ENCODE measurements at places on chromosomes 3 and 15.

DNA sequence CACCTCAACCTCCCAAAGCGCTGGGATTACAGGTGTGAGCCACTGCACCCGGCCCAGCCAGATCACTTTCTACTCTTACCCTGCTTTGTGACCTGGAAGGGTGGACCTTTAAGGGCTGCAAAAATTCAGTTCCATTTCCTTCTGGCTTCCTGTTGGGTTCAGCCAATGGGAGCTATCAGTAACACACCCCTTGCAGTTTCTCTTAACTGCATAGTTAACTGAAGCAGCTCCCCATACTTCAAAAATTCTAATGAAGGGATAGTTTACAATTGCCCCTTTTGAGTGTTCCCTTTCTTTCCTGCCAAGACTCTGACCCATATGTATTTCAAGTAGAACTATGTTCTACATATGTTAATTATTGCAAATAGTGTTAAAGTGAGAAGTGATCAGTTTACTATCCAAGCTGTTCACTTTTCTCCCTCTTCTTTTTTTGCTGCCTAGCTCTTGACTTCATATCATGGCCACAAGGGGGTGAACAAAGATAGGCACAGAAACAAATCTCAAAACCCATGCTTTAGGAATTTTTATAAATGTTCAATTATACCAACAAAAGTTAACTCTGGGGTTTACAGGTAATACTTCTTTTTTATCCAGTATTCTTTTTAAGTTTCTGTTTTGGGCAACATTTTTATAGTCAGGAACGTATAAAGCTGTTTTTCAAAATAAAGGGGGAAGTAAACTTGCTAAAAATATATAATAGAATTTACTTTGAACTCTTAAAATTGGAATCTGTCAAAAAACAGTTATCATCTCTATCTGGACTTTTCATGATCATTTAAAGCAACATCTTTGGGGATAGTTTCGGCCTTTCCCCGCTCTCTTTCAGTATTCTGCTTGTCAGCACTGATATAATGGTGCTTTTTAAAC lies 8.1 kb downstream of the PGBD4 start:
- DNase-seq, result no peak

GRCh38 chr15:58332676-58333400 lies 99.0 kb upstream of the LIPC start:
- no peak for DNase-seq

GRCh38 chr3:144350125-144350524 lies 378.5 kb downstream of the DIPK2A start:
- DNase-seq, result no peak

DNA sequence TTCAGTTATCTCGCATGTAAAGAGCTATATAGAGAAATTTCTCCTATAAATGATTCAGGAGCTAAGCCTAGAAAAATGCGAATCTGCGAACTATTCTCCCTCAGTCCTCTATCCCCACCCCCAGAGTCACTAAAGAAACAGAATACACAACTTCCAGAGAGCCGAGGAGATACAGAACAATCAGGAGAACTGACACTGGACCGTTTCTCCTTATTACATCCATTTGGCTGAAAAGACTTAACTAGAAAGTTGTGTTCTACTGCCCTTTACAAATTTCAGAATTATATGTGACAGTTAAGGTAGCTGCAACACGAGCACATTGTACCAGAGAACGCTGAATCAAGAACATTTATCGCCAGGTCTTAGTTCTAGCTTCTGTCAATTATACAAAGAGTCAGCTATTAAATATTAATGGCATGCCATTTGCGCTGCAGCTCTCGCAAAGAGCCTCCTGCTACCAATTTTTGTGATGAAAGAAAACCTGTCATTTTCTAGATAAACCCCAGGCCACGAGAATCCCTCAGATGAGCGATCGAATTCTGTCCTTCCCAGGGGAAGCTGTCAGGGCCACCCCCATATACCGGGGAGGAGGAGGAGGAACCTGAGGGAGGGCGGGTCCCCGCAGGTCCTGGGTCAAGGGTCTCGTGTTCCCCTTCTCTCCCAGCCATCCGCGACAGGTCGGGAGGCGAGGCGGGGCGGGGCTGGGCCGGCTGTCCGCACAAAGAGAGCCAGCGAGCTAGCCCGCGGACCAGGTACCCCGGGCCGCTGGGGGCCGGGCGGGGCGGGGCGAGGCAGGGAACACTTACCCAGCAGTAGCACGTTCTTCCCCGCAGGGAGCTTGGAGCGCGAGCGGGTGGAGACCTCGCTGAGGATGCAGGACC lies 878 bp downstream of the DYNC1LI1 start:
- DNase-seq, result peak; percentile 16

GRCh38 chr3:39126532-39127071 lies 19.1 kb downstream of the TTC21A start:
- no peak for DNase-seq

- no peak for DNase-seq
Measured at GRCh38 chr3:115577000-115577399, 46.3 kb upstream of the GAP43 start.

DNA sequence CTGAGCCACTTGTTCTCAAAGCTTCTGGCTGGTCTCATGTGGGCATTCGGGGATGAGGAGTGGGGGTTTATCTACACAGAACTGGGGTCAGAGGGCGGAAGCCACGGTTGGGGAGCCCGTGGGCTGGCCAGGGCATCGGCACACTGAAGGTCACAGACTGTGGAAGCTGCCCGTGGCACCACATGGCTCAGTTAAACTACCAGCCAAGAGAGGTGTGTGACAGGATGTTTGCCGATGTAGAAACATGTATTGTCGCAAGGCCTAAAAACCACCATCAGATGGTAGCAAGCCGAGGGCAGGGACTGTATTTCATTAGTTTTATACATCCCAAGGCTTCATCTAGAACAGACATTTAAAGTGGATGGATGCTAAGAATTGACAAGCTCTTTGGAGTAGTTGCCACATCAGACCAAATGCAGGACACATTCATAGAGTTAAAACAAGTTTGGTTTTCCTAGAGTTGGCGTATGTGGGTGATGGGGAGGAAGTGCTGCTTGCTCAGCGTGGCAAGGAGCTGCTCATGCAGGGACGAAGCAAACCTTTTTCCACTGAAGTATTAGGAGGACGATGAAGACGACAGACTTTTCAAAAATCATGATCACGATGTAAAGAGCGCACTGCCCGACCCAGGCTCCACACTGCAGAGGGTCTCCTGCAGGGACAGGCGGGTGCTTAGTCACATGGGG lies 9.6 kb upstream of the MUSTN1 start:
- DNase-seq, result no peak

DNA sequence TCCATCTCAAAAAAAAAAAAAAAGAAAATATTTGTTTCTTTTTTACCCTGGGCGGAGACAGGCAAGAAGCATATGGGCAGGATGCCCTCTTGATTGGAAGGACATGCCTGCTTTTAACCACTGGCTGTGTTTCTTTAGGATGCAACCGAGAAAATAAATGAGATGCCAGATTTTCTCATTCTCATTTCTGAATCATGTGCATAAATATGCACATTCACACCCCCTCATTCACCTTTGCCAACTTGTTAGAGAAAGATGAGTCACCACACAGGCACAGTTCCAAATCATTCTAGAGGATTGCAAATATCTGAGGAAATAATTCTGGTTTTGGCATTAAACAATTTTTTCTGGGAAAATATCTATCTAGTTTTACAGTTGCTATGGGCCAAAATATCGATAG lies 3.3 kb downstream of the LIPH start:
- DNase-seq, result no peak

DNA sequence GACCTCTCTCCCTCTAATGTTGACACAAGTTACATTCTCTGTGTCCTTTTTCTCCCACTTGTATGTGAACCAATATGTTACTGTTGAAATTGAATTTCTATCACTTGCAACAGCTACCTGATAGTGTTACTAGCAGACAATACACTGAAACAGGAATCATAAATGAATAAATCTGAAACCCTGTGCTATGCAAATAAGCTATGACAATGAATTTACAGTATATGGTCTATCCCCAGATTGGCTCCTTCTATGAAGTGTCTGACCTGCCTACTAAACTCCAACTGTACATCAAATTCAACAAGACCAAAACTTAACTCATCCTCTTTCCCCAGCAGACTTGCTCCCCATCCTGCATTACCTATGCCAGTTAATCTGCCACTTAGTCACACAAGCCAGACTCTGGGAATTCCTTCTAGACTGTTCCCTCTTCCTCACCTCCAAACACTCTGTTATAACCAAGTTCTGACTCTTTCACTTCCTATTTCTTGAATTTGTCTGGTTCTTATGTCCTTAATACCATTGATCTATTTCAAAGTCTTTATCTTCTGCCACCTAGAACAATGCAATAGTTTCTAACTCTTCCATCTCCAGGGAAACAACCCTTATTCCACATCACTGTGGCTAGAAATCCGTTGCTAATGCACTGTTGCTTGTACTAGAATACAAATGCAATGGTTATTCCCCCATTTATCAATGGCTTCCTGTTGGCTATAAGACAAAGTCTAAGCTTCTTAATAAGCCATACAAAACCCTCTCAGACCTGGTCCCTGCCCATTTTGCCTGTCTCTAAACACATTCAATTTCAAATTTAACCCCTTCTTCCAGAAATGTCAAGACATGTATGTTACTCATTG lies 13.4 kb upstream of the ZNF639 start:
- no peak for DNase-seq

GRCh38 chr3:179146911-179147513 lies 1.1 kb upstream of the PIK3CA start:
- peak; percentile 3 for DNase-seq

GRCh38 chr3:63135367-63135766 lies 142.7 kb upstream of the SYNPR start:
- no peak for DNase-seq

DNA sequence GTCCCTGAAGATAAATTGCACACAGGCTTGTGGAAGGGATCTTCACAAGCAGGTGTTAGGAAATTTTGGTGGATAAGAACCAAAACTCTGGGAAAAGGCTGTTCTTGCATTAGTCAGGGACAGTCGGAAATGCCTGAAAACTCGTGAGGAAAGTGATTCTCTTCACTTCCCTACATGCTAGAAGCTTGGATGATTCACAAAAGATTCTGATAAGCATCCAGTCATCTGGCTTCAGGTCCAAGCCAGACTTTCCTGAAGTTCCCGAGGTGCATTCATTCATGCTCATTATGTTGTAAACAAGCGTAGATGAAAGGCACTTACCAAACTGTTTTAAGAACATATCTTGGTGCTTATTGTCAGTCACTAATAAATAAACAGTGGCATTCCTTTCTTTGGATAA lies 1028.7 kb downstream of the NTRK3 start:
- DNase-seq, result no peak

- DNase-seq, result no peak
Measured at GRCh38 chr3:26621906-26622620, 509 bp upstream of the LRRC3B start.

- DNase-seq, result no peak
Measured at GRCh38 chr3:150407808-150408220, 284 bp upstream of the TSC22D2 start.

DNA sequence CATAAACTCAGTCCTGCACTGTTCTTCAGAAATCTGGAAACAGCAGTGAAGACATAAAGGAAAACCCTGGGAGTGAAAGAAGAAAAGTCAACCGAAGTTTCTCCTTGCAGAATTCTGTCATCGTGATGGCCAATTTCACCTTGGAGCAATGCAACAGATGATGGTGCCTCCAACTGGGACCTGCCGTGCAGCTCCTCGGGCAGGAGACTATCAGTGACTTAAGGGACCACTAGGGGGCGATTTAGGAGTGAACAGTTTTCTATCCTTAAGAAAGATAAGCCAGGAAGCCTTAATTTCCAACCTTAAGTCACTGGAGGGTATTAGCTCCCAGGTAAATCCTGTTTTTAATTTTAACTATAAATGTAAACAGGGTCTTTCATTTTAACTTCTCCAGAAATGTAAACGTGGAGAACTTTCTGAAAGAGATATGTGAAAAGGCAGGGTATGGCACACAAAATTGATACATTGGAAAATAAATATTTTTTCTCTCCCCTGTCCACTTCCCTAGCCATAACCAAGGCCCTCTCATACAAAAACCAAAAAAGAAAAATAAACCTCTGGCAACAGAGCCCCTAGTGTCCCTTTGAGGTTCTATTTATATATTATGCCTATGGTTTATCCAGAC lies 116.3 kb downstream of the PDZRN3 start:
- DNase-seq, result peak; percentile 4

DNA sequence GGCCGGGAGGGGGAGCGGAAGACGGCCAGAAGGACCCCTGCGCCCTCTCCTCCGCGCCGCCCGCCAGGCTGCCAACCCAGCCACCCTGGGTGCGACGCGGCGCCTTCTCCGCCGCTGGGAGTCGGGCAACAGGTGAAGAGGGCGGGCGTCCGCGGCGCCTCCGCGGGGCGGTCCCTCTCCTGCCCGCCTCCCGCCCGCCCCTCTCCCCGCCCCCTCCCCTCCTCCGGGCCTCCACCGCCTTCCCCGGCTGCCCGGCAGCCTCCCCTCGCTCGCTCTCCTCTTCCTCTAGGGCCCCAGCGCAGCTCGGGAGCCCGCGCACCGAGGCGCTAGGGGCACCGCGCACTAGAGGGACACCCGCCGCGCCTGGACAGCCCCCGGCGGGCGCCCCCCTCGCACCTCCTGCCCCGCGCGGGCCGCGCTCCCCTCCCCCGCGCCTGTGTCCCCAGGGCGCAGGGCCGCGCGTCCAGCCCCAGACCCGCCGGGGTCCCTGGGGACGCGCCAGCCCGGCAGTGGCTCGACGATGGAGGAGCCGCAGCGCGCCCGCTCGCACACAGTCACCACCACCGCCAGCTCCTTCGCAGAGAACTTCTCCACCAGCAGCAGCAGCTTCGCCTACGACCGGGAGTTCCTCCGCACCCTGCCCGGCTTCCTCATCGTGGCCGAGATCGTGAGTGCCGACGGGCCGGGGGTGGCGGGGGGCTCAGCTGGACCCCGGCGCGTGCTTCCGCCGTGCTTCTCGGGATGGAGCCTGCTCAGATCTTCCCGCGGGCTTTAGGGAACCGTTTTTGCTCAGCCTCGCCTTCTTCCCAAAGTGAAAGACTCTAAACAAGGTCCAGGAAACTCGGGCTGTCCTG lies at the start of gene CMTM8:
TSS of gene CMTM8 (plus strand) at position 228 of the 854 bp plus-strand sequence. CDS start at position 521, 293 bp downstream.
- peak; percentile 60 for DNase-seq

DNA sequence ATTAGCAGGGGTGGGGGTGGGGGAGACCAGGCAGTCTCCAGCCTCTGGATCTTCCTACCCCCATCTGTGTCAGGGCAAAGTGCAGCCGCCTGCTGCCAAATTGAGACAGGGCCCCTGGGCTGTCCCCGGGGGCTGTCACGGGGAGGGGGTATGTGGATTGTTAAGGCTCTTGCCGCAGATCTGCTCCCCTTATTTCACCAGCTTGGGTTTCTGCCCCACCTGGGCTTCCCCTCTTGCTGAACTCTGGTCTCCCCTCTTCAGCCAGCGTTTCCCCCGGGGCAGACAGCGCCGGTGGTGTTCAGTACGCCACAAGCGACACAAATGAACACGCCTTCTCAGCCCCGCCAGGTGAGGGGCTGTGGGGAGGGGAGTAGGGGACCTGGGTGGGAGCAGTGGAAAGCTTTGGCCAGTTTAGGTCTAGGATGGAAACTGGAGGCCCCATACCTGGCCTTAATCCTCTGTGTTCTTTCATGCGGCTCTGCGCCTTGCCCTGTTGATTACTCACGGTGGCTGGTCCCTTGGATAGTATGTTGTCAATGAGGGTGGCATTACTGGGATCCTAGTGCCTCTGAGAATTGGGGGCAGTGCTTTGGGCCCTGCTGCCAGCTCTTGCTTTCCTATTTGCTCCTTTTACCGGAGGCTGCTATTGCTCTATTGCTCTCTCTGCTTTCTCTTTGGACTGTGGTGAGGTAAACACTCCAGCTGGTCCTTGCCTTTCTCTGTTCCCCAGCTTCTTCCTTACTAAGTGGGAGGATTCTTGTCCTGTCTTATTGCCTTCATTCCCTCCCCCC lies 1.7 kb downstream of the EIF4G1 start:
- DNase-seq, result no peak
